RCC 7860 (cell line): ENCODE measurements at places on chromosomes 7 and 10.

- DNase-seq, result no peak
These were observed 100.5 kb downstream of the CYP26A1 start for GRCh38 chr10:93173967-93174845.

GRCh38 chr10:1367938-1368841, 312.0 kb downstream of the WDR37 start:
- no peak for DNase-seq

- DNase-seq, result no peak
These were observed 171.2 kb downstream of the ARHGAP12 start for GRCh38 chr10:31757386-31757791.

- DNase-seq, result no peak
These were observed 147.7 kb downstream of the UBE2H start for GRCh38 chr7:129804890-129805719.

DNA sequence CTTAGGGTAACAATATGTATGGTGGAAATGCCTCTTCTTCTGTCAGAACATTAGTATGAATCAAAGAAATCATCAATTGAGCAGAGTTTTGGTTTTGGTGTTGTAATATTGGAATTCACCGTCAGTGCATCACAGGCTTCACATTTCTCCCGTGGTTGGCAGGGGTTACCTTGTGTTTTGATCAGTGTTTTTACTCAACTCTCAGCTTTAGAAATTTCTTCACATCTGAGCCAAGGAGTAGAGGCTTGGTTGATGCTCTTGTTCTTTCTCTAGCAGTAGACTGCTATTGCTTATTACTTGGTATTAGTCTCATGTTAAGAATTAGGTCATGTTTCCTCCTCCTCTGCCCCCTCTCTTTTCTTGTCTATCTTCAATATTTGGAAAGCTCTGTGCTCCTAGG, 188.8 kb upstream of the SMIM30 start:
- DNase-seq, result no peak

DNA sequence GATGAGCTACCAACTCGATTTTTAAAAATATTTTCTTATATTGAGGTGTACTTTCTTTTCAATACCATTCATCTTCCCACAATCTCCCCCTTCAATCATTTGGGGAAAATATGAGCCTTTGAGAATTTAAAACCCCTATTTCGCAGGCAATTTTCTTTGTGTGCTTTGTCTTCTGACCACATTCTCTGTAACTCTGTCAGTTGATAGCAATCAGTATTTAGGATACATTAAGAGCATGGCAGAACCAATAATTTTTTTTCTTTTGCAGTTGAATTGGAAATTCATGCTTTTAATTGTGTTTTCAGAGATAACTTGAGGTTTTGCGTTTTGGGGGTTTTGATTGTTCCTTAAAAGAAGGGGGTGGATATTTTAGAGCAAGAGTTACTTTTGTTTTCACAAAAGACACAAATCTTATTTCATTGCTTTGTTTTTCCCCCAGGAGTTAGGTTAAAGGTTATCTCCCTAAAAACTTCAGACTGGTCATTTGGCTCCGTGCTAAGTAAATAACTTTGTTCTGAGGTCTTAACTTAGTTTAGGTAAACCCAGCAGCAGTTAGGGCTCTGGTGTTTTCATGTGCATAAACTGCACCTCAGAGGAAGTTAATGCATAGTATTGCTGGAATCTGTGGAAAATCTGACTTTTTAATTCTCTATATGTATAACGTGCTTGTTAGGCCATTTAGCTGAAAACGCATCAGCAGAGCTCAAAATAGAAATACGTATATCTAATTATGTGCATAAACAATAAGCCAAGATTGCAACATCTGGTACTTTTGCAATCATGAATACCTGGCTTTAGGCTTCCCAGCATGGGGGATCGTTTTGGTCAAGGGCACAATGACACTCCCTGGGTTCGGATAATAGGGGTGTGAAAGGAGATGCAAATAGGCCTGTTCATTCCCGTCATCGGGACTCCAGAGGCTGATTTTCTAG, 676.4 kb upstream of the ANKRD30A start:
- no peak for DNase-seq

- no peak for DNase-seq
These were observed 15.8 kb downstream of the POLR3A start for GRCh38 chr10:78013564-78013963.

GRCh38 chr10:42987575-42987974, 89.3 kb upstream of the RET start:
- no peak for DNase-seq

DNA sequence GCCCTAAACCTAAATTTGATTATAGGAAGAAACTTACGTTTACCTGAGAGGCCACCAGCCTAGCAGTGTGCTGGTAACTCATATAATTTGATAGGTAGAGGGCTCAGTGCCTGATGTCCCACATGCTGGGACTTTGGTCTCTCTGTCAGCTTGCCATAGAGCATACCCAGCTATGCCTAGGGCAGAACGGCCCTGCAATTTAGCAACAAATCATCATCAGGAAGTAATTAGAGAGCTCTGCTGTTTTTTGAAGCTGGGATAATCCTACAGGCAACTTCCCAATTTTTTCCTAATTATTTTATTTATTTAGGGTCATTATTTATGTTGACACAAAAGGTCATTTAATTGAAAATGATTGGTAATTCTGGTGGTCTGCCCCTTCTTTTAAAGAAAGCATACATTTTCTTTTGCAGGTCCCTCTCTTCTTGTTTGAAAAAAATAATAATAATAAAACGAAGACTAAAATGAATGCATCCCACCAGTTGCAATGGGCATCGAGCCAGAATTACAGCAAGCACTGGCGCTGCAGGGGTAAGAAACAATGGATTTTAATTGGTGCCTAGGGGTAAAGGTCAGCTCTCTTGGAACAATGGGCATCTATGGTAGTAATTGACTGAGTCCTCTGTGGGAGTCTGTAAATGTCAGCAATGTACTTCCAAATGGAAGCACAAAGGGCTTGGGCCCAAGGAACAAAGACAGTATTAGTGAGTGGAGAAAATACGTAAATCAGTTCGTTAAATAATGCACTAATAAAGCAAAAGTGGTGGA, 348.0 kb downstream of the SORCS1 start:
- DNase-seq, result no peak

DNA sequence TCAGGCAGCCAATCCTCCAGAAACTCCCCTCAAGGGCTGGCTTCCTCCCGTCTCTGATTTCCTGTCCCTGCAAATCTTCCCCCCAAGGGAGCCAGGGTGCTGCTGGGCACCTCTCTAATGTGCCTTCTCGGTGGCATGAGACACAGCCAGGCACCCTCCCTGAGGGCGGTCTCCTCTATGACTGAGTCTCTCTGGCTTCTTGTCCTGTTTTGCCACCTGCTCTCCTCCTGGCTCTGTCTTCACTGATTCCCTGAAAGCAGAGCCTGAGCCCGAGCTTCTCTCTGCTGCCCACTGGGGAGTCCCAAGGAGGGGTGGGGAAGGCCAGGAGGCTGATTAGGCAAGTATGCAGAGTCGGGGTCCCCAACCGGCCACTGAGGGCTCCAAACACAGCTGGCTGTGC, 60.4 kb upstream of the INSIG1 start:
- DNase-seq, result no peak

DNA sequence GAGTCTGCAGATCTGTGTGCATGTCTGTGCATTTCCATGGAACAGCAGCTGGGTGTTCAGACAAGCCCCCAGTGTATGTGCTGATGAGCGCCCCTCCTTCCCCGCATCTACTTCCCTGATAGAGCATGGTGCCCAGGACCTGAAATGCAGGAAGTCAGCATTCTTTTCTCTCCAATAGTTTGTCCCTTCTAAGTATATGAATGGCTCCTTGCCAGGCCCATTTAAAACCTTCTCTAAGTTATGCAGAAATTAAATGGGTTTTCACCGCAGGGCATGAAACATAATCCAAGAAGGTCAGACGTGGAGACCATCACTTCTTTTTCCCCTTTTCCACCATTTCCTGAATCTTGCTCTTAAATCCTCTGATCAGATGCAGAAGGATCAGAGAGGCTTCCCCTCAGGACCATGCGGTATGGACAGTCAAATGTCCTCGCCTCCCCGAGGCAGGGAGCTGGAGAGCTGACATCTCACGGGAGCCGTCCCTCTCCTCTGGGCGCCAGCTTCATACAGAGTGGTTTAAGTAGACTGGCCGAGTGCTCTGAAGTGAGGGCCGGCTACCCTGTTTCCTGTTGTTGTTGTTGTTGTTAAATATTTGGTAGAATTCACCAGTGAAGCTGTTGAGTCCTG, 155.3 kb downstream of the C10orf105 start:
- no peak for DNase-seq

DNA sequence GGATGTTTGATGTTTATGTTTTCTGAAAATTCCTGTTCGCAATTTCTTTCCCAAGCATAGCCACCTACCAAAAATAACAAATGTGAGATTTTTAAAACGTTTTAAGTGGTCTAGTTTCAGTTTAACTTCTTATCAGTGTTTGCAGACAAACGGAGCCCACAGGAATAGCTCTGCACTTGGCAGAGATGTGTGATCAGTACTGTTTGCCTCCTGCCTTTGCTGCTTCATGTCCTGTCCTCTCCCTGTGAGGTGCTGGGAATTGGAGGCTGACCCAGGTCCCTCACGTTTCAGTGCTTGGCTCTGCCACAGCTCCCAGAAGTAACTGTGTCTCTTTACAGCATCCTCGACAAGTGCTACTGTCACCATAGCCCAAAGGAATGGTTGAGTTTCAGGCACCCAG, 1.2 kb downstream of the UCN3 start:
- DNase-seq, result no peak

DNA sequence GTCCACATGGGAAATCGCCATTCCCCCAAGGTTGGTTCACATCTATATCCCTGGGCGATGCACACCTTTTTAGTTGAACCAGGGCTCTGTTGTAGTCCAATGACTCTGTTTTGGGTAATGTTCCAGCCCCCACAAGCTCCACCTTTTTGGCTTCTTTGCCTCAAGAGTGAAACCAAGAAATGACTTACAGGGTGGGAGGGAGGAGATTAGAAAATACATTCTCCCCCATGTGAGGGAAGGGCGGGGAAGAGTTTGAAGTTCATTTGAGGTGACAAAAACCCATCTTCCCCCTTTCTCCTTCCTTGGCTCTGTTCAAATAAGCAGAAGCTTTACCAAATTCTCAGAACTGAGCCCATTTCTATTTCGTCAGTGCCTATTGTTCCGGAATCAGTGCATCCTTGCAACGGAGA, 82.8 kb downstream of the GATA3 start:
- no peak for DNase-seq

- no peak for DNase-seq
These were observed 113.5 kb upstream of the CTTNBP2 start for GRCh38 chr7:117986645-117987269.
